Endothelial cell (in vitro differentiated cells): ENCODE measurements at places on chromosomes 6 and 20.

- no peak for DNase-seq
These were observed 67.2 kb downstream of the RPP40 start for GRCh38 chr6:4936681-4937041.

- no peak for DNase-seq
These were observed 253.2 kb downstream of the UST start for GRCh38 chr6:148999929-149000468.

DNA sequence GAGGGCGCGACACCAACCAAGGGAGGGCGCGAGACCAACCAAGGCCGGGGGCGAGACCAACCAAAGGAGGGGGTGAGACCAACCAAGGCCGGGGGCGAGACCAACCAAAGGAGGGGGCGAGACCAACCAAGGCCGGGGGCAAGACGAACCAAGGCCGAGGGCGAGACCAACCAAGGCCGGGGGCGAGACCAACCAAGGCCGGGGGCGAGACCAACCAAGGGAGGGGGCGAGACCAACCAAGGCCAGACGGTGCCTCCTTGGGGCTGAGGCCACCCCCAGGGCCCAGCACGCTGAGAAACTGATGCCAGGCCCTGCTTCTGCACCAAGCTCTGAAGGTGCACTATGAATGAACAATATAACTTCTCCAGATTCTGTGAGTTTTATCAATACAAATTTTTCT is 87.2 kb downstream of the TAF4 start:
- DNase-seq: no peak

GRCh38 chr20:59678288-59678687 is 73.9 kb downstream of the PHACTR3 start:
- no peak for DNase-seq

DNA sequence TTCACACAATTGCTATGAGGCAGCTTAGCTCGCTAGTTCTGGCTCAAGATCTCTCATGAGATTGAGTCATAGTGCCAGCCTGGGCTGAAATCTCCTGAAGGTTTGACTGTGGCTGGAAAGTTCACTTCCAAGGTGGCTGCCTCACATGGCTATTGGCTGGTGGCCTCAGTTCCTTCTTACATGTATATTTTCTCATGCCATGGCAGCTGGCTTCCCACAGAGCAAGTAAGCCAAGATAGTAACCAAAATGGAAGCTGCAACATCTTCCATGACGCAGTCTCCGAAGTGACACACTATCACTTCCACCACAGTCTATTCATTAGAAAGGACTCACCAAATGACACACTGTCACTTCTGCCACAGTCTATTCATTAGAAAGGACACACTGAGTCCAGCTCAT is 160.4 kb upstream of the PRDM1 start:
- no peak for DNase-seq

GRCh38 chr6:106899697-106900096 is 74.8 kb downstream of the CD24 start:
- DNase-seq: no peak

- DNase-seq: no peak
These were observed 58.2 kb downstream of the GCLC start for GRCh38 chr6:53486679-53487078.

- DNase-seq: no peak
These were observed 85.5 kb upstream of the C20orf144 start for GRCh38 chr20:33576432-33577125.
